ENCODE measurements at places on chromosomes 6 and 20. TPM values are rescaled to one million over a fixed set of nuclear protein-coding genes. Genes with fewer than 3 reads are reported as not detected.
A peak's percentile ranks its signal among the peaks of the same experiment; 100 is the strongest.

DNA sequence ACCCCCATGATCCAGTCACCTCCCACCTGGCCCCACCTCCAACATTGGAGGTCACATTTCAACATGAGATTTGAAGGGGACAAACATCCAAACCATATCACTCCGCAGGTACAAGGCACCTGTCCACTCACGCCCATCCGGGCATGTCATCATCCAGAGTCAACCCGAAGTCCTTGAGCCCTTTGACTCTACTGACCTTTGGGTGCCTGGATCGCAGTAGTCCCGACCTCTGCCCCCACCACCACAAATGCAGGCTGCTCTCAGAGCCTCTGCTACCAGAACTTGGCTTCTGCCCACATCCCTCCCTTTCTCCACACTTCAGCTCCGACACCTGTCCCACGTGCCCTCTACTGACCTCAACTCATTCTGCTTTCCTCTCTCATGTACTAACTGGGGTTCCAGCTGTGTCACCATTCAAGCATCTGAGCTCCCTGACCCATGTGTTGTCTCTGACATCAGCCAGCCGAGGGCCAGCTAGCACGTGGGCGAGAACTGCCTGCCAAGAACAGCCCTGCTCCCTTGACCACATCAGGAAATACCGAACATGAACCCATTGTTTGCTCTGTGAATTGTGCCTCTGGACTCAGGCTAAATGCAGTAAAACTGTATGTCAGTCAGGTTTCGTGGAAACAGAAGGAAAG lies 498.3 kb upstream of the SULF2 start:
- DNase-seq = peak; percentile 99

- no peak for DNase-seq
Observed at GRCh38 chr6:161446949-161447348, 173.1 kb upstream of the AGPAT4 start.

GRCh38 chr6:22098601-22099031 lies 198.2 kb downstream of the PRL start:
- peak; percentile 15 for DNase-seq

GRCh38 chr6:8943073-8943472 lies 507.7 kb upstream of the SLC35B3 start:
- no peak for DNase-seq

HINT3 gene
- total RNA-seq = 16.5 TPM
